ENCODE measurements at places on chromosomes 13 and 19.

DNA sequence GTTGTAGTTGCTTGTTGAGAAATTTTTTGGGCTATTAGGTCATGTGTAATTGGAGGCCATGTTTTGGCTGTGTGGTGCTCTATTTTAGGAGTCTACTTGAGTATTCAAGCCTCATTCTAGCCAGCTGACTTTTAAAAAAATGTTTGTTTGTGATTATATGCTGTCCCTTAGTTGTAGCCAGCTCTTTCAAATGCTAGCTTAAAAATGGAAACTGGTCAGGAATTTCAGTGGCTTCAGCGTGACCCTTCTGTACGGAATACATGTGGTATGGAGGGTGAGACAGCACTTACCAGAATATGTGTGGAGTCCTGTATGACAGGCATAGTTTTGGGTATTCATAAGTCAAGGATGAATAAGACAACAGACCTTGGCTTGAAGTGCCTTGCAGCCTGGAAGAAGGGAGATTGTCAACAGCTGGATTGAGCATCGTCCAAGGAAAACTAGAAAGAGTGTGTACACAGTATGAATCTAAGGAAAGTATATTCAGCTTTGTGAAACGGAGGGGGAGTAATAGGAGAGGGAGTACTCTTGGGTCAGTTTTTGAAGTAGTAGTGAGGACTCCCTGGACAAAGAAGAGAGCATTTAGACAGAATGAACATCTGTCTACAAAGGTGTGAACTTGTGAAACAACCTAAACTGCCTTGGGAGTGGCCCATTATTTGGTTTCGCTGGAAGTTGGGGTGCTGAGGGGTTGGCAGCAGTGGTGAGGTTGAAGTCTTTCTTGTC is 20.0 kb upstream of the WTIP start:
- no peak for DNase-seq

- DNase-seq = no peak
These were observed 167.1 kb downstream of the ZNF536 start for GRCh38 chr19:30539315-30539714.

- DNase-seq = no peak
These were observed 21.8 kb downstream of the POLR1D start for GRCh38 chr13:27643334-27644132.

DNA sequence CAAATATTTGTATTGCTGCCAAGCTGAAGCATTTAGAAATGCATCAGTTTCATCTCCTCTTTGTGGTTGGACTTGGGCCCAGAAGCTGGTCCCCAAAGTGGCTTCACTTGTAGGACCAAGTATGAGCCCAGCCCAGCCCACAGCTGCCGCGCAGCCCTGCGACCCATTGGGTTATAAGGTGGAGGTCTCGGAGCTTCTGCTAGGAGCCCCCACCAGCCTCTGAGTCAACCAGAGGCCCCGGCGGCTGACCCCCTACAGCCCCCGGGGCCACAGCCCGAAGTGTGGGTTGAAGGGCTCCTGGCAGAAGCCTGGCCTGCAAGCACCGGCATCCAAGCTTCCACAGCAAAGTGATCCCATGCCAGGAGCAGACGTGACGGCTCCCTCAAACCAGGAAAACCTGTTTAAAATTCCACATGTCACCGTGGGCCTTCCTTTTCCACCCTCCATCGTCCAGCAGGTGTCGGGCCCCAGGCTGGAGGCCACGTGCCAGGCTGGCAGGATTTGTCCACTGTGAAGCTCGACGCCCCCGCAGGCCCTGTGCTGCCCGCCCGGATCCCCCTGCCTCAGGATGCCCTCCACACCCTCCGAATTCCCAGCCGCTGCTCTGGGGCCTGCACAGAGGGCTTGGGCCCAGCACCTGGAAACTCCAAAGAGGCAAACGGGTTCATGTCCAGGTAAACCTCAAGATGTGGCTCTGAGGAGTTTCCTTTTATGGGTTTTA is 54.7 kb downstream of the C13orf46 start:
- DNase-seq = no peak

GRCh38 chr19:19192910-19193423 is 909 bp downstream of the RFXANK start:
- DNase-seq = no peak

- peak; percentile 71 for DNase-seq
These were observed 52.0 kb downstream of the NWD1 start for GRCh38 chr19:16771618-16772017.

DNA sequence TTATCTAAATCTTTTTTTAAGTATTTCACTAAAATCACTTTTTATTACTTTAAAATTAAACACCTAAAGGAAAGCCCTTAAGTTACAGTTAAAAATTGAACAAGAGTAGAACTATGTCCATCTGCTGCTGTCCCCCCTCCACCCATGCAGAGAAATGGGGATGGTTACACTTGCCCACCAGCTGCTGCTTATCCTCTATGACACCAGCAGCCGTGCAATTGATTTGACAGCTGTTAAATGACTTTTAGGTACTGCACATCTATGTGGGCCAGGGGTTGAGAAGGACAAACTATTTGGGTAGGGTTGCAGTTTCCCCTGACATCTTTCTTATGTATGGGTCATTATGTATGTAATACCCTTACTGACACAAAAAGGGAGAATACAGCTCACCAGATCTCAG is 77.2 kb downstream of the TBC1D4 start:
- no peak for DNase-seq

- peak; percentile 85 for DNase-seq
These were observed 5.4 kb downstream of the TMEM150B start for GRCh38 chr19:55319785-55320184.

DNA sequence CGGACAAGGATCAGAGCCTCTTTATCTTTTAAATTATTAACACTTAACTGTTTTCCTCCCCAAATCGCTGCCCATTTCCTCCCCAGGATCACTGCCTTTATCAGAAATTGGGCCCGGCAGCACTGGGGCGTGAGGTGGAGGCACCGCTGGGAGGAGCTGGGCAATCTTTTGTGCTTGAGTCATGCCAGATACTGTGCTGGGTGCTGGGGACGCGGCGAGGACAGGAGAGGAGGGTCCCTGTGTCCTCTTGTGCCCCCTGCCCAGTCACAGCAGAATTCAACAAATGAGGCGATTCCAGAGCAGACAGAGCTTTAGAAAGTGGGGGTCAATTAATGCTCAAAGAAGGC is 347.8 kb downstream of the ZNF536 start:
- no peak for DNase-seq

DNA sequence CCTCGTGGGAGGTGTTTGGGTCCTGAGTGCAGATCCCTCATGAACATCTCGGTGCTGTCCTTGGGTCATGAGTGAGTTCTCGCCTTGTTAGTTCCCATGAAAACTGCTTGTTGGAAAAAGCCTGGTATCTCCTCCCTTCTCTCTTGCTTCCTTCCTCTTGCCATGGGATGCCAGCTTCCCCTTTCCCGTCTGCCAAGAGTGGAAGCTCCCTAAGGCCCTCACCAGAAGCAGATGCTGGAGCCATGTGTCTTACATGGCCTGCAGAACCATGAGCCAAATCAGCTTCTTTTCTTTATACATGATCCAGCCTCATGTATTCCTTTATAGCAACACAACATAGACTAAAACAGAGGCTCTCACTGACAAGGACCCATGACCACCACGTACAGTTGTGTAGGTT is 8.2 kb downstream of the ADGRE2 start:
- no peak for DNase-seq

GRCh38 chr19:20558571-20558970 is 7.0 kb downstream of the ZNF737 start:
- no peak for DNase-seq

GRCh38 chr19:46481223-46481848 is 10.0 kb upstream of the PNMA8A start:
- DNase-seq = no peak
